ENCODE measurements at places on chromosomes 4 and X.

DNA sequence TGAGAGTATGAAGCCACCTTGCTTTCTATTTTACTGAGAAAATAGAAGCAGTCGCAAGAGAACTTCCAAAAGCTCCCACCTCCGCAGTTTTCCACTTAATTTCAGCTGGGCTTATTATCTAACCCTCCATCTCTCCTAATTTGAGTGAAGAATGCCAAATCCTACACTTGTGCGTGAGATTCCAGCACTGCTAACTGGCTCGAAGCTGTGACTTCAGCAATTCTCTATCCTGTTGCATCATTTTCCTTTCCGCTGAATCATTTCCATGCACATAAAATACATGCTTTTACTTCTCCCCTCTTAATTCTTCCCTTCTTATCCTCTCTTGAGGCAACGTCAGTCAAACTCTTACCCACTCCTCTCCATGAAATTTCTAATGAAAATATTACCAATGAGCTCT is 189.5 kb downstream of the GASK1B start:
- no peak for DNase-seq

DNA sequence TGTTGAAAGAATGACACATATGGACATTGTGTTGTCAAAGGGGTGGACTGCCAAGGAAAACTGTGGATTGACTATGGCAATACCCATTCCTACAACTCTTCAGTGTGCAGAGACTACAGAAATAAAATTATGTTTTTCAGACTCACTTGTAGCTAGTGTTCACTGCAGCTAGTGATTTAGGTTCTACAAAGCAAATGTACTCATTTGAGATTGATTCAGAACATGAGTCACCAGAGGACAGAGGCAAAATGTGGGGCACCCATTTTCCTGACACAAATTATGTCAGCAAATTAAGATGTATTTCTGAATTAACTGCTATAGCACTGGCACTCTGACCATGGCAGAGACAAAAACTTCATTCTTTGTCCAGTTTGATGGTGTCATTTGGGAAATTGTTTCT is 40.7 kb downstream of the SPCS3 start:
- DNase-seq, result no peak

GRCh38 chr4:32117693-32118092 is 1397.5 kb downstream of the PCDH7 start:
- no peak for DNase-seq

- DNase-seq, result no peak
Measured at GRCh38 chrX:132636080-132636479, 147.2 kb upstream of the MBNL3 start.

DNA sequence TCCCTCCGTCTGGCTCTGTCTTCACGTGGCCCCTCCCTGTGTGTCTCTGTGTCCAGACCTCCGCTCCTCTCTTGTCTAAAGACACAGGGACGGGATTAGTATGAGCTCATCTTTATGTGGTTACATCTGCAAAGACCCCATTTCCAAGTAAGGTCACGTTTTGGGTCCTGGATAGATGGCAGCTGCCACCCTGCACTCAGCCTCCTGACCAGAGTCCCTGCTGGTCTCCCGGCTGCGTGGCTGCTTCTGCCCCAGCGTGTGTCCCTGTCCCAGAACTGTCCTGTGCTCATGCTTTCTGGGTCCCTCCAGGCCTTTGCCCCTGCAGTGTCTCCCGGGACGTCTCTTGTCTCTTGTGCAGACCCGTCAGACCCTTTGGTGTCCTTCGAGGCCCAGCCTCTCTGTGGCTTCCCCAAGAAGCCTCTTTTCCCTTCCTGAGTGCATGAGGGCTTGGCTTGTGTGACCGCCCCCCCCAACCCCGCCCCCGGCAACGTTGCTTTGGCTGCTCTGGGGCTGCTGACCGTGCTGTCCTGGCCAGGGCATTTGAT is 107.3 kb downstream of the PSAPL1 start:
- no peak for DNase-seq

GRCh38 chr4:10079912-10080588 is 36.5 kb downstream of the WDR1 start:
- DNase-seq, result no peak

DNA sequence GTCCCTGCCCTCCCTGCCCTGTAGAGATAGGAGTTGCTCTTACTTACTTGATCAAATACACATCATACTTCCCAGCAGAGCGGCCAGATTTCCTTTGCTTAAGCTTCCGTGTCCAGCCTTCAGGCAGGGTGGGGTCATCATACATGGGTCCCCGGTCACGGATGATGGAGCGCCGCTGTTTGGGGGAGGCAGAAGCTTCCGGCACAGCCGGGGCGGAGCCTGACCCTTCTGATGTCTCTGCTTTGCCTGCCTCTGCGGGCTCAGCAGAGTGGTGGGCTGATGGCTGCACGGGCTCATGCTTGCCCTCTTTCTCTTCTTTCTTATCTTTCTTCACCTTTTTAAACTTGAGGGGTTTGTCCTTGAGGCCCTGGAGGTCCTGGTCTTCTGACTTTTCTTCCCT is 12.5 kb upstream of the IRAK1 start:
- no peak for DNase-seq

GRCh38 chrX:9456250-9457074 is 8.4 kb upstream of the TBL1X start:
- DNase-seq, result no peak

DNA sequence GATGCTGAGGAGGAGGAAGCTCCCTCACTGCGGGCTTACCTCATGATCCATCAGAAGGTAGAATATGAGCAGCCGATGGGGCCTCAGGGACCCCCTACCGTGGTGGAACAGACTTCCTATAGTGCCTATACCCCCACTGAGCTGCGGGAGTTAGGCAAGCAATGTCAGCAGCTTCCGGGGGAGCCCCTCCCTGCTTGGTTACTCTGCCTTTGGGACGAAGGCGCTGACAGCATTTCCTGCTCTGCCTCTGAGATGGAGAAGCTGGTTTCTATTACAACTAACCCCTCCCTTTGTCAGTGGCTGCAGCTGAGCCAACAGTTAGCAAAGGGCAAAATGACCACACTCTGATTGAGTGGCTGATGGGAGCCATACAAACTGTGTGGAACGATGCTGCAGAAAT is 430.7 kb downstream of the IDS start:
- DNase-seq, result peak; percentile 18

GRCh38 chrX:138128027-138128671 is 562.2 kb downstream of the ZIC3 start:
- DNase-seq, result no peak

DNA sequence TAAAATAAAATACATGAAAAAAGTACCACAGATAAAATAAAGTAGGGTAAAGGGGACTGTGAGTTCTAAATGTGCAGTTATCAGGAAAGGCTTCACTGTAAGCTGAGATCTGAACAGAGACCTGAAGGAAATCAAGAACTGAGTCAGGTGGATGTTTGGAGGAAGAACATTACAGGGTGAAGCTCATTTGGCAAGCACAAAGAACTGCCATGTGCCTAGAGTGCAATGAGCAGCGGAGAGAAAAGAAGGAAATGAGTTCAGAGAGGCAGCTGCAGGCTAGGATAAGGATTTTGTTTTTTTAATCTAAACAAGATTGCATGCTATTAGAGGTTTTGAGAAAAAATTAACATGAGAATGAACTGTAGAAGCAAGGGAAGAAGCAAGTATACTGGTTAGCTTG is 373.1 kb downstream of the STPG2 start:
- no peak for DNase-seq

GRCh38 chrX:107625739-107626138 is 2.6 kb upstream of the PRPS1 start:
- no peak for DNase-seq

- no peak for DNase-seq
Measured at GRCh38 chr4:59571805-59572430, 1628.2 kb upstream of the ADGRL3 start.

- no peak for DNase-seq
Measured at GRCh38 chrX:13256603-13257002, 63.2 kb downstream of the ATXN3L start.

GRCh38 chr4:7194251-7195140 is 2.2 kb downstream of the SORCS2 start:
- no peak for DNase-seq

DNA sequence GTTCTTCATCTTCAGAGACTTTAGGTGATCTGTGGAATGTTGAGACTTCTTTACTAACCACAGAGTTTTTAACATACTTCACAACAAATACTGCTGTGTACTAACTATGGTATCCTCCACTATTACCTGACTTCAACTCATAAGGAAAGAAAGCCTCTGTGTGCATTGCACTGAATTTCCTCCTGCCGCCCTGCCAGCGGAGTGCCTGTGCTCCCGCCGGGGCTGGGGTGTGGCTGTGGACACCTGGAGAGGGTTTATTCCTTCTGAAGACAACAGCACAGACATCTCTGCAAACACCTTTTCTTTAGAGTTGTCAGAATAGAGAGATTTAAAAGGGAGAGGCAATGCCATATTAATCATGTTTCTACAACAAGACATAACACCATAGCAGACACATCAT is 63.3 kb downstream of the FAT1 start:
- no peak for DNase-seq

DNA sequence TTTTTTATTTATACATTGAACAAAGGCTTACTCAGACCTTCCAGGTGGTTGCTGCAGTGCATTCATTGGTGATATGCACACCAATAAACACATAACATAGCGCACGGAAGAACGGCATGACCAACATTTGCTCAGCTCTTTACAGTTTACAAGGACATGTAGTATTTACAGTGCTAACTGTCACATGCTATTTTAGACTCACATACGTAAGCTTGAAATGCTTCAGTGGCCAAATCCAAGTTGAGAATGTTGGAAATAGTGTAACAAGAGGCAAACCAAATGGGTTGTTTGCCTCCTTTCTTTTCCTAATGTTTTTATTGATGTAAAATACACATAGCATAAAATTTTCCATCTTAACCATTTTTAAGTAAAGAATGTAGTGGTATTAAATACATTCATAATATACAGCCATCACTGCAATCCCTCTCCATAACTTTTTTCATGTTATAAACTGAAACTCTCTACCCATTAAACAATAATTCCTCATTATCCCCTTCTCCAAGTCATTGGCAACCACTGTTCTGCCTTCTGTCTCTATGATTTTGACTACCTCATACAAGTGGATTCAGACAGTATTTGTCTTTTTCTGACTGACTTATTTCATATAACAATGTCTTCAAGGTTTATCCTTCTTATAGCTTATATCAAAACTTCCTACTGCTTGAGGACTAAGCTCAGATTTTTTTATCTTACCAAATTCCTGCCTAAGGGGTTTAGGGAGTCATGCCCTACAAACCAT is 1722.9 kb upstream of the AGA start:
- DNase-seq, result no peak

DNA sequence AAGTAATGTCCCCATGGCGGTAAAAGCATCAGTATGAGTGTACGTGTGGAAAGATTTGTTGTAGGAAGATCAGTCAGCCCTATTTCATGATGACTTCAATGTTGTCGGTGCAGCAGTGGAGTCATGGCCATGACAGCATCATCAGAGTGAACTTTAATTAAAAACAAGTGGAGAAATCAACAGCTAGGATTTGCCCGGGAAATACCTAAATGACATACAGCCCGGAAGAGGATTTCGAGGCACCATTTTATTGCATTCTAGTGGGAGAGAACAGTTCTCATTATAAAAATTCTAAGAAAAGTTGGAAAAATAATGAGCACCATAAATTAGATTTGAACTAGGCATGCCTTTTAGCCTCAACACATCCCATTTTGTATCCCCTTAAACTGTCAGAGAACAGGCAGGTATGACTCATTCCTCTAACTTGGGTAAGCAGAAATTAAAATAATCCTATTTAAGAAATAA is 170.1 kb downstream of the SHROOM3 start:
- DNase-seq, result no peak

GRCh38 chr4:66032571-66032970 is 362.3 kb upstream of the EPHA5 start:
- no peak for DNase-seq

DNA sequence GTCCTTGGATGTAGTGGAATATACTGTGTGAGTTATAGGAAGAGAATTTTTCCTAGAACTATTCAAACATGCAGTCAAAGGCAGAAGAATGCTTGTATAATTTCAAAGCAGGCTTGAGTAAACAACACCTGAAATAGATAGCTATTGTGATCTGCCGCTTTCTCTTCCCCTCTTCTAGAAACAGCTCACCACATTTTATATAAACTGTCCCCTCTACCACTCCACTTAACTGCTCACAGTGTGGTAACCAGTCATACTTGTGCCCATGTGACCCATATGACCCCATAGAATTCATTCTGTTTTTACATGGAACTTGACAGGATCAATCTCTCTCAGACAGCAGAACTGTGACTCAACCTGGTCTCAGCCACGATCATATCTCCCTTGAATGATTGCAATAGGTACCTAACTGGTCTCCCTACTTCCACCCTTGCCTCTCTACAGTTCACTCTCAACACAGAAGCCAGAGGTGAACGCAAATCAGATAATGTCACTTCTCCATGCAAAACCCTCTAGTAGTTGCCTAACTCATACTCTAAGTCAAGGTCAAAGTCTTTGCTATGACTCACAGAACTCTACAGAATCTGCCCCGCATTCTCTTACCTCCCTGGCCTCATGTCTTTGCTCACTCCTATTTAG is 85.6 kb upstream of the EFHC2 start:
- DNase-seq, result no peak

DNA sequence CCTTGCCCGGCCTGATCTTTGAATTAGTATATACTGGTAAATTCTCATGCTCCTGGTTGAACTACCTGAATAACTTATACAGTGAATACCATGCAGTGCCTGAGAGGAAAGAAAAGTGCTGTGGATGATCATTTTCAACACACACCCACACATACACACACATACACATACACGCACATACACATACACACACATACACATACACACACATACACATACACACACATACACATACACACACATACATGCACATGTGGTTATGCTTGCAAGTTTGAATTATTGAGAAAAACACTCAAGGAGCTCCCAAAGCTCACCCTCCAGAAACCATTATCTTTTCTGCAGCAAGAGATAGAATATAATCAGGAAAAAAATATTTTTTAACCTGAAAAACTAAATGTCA is 366.9 kb upstream of the RASGEF1B start:
- no peak for DNase-seq

- no peak for DNase-seq
Measured at GRCh38 chr4:929096-929765, 2.9 kb downstream of the GAK start.

- DNase-seq, result no peak
Measured at GRCh38 chrX:149151805-149152757, 353.0 kb downstream of the IDS start.

GRCh38 chr4:109183931-109184490 is 118.4 kb downstream of the COL25A1 start:
- DNase-seq, result no peak

Measured in tibial nerve (tissue), 4 donors.